ENCODE measurements at places on chromosomes 5 and 9.

- ATAC-seq = peak; percentile 96
Measured at GRCh38 chr9:128159784-128160602, at the start of gene BBLN. TSS of gene BBLN (plus strand) at chr9:128160265. CDS start at chr9:128160408, 143 bp downstream.

DNA sequence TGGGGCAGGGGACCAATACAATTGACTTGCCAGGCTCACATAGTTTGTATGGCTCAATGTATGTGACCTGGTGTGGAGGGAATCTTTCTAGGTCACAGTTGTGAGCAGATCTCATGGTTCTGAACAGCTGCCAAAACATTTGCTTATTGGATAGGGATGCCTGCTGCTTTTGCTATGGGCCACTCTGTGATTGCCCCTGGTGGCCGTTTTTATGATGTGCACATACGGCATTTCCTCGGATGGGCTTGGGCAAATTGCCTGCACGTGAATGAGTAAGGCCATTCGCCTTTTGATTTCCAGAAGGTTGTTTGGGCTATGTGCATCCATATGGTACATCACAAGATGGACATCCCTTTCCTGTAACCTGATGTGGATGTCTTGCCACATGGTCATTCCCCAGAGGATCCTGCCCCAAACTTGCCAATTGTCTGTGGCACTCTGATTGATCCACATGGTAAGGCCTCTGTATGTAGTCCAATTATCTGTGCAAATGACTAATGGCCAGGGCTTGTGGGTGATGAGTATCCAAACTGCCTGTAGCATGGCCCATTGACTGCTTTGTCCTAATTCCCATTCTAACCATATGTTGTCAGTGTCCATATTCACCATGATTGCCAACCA, 10.7 kb upstream of the SLC22A4 start:
- peak; percentile 41 for ATAC-seq

DNA sequence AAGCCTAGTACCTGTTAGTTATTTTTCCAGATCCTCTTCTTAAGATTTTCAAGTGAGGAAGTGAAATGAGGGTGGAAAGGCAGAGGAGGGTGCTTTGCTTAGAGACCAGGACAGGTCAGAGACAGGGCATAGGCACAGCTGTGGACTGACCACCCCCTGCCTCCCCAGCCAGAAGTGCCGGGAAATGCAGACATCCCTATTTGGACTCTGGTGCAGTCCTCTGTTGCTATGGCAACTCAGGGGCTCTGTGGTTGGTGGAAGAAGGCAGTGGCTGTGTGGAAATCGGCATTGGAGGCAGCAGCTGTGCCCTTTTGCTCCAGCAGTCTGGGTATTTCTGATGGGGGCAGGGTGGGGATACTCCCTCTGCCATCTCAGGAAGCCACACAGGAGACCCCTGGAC, 43.3 kb upstream of the NDFIP1 start:
- ATAC-seq = no peak

DNA sequence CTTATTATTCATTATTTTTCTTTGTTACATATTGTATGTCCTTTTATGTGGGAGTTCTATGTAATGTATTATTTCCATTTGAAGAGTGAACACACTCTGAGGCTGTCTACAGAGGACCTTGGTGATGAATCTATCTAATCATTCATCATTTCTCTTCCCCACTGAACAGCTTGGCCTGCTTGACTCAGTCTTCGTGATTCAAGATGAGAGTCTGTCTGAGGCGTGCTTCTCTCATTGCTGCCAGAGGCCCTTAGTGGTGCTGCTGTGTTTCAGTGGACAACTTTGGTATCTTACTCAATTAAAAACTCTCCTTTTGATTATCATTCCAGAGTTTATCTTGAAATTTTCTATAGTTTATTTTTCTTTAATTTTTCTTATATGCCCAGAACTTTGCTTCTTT, 318.1 kb upstream of the DAB2 start:
- ATAC-seq = no peak

- no peak for ATAC-seq
Measured at GRCh38 chr5:124302533-124302932, 443.9 kb downstream of the ZNF608 start.

GRCh38 chr5:153080940-153081339, 409.5 kb upstream of the GRIA1 start:
- ATAC-seq = no peak

DNA sequence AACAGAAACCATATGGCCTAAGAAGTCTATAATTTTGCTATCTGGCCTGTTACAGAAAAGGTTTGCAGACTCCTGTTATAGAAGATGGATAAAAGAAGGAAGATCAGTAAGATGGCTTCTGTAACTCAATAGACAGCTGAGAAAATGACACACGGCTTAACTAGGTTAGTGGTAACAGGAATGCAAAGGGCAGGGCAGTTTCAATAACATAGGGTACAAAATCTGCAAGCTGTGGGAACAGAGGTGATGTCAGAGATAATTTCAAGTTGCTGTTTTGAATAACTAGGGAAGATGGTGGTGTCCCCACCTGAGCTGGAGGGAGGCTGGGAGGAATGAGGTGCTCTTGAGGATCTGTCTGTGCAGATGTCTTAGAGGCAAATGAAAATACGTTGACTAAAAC, 106.5 kb downstream of the GLIS3 start:
- no peak for ATAC-seq

GRCh38 chr9:3087697-3088096, 243.8 kb upstream of the PUM3 start:
- no peak for ATAC-seq

DNA sequence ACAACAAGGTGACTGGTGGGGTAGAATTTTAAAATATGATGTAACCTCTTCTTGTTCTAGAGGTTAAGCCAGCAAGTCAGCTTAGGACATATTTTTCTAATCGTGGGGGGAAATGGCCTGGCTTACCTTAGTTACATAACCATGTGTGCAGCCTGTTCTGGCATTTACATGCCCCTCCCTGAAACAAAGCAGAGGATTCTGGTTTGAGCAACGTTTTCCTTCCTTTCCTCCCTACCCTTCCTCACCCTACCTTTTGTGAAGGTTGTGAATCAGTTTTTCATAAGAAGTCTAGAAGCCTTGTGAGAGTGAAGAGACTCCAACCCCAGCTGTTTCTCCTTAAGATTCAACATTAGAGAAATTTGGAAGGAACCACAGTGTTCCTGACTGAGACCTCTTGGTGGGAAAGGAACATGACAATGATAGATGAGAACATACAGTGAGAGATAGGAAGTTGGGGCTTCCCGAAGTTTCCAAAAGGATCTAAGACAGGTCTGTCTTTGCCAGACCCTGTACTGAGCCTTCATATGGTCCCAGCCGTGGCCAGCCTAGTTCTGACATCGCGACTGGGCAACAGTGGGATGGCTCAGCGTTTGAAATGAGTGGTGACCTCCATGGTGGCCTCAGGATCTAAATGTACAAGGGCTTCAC, 365.2 kb downstream of the SPATA31D1 start:
- no peak for ATAC-seq

DNA sequence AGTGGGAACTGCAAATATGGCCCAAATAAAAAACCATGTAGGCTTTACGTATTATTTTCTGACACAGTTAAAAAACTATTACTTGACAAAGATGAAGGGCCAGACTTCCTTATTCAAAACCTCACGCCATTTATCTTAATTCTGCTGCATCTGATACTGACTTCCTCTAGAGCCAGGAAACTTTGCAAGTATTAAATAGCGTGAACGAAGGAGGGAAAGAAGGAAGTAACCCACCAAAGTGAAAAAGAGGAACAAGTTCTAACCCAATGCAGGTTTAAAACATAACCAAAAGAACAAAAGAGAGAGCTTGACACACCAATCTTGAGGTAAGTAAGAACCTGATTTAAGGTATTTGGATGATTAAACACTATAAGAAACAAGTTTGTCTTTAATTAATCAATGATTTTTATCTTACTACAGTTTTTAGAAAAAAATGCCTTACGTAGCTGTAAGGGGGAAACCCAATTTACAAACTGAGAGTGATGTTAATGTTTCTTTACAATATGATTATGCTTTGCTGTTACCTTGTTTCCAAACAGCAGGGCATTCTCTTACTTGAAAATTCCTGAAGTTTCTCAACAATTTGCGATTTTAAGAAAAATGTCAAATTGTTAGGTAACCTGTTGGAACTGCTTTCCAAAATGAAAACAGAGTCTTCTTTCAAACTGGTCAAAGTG, at the start of gene GAPT:
Gene GAPT (plus strand): TSS at position 220 of the 677 bp plus-strand sequence. CDS start 3,102 bp downstream, outside the sequence.
- ATAC-seq = no peak

DNA sequence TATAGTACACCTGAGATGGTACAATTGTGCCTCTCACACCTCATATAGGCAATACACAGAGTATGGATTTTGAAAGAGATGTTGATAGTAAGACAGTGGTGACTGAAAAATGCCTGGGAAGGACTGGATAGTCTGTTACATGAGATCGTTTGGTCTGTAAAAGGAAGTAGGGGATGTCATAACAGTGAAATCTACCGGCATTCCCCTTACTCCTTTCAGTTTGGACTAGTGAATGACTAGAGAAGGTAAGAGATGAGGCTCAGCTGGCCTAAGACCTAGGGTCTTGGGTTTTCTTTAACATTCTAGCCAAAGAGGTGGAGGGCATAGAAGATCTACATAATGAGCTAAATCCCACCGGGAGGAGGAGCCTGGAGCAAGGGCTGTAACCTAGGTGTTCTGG, 8.1 kb downstream of the TAL2 start:
- no peak for ATAC-seq

GRCh38 chr9:12162181-12162815, 530.9 kb upstream of the TYRP1 start:
- ATAC-seq = no peak

GRCh38 chr9:16030528-16031185, 477.8 kb downstream of the CCDC171 start:
- ATAC-seq = no peak

- ATAC-seq = peak; percentile 85
Measured at GRCh38 chr9:120886490-120886967, 9.5 kb upstream of the PHF19 start.

DNA sequence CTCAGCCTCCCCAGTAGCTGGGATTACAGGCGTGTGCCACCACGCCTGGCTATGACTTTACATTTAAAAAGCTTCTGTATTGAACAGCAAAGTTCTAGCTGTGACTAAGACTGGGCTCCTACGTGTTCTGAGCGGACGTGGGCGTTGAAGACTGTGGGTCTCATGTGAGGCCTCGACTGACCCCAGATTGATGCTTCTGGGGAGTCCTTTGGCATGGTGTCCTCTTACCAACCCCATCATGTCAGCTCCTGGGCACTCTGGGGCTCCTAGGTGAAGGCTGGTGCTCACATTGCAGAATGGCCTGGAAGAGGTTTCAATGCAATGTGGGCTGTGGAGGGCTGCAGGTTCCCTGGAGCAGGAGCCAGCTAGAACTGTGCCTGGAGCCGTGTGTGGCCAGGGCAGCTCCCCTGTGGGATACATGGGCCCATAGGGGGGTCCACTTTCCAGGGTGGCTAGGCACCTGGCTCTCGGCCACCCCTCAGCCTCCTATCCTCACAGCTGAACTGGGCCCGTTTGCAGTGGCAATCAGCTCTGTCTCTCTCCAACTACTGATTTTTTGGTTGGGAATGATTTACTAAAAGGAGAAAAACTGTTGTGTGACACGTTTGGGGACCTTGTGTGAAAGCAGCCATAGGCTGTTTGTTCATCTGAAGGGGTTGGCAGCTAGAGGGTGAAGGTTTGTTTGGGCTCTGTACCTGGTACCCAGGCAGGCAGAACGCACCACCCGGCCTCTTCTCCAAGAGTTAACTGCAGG, 29.7 kb downstream of the SLC25A25 start:
- ATAC-seq = no peak

GRCh38 chr9:110700953-110701352, 32.4 kb downstream of the MUSK start:
- ATAC-seq = no peak

DNA sequence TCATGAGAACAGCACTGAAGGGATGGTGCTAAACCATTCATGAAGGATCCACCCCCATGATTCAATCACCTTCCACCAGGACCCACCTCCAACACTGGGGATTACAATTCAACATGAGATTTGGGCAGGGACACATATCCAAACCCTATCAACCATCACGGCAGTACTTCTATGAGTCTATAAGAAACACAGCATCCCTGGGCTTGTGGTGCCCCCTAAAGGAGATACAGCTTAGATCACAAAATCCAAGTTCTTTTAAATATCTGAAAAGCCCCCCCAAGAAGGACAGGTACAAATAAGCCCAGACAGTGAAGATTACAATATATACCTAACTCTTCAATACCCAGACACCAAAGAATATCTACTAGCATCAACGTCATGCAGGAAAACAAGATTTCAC, 233.7 kb upstream of the ADRA1B start:
- no peak for ATAC-seq

DNA sequence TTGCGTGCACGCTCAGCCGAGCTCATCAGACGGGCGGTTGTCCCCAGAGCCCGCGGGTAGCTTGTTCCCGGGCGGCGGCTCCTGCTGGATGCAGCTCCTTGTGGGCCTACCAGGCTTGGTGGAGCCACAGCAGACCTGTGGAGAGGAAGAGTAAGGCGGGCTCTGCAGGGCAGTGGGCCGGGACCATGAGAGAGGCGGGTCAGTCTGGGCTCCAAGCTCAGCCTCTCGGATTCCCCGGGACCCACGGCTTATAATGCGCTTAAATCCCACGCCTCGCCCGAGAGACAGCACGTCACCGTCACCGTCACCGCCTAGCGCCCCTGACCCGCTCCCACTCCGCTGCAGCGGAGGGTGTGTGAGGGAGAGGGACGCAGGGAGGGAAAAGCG, 1.9 kb upstream of the ANKRD18A start:
- peak; percentile 9 for ATAC-seq

DNA sequence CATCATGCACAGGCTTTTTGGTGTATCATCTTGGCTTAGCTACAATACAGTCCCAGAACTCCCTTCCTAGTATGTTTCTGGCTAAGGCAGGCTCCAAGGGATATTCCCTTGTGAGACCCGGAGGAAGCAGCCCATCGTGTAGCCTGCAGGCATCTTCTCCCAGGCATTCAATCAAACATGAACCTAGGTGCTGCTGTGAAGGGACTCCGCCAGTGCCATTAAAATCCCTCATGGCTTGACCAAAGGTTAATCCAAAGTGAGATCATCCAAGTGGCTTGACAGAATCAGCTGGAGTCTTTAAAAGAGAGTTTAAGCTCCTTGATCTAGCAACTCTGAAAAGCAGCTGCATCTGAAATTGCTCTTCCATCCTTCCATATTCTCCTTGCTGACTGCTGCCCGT, 333.9 kb downstream of the DIRAS2 start:
- no peak for ATAC-seq

- ATAC-seq = no peak
Measured at GRCh38 chr5:54754420-54754819, 231.0 kb downstream of the ESM1 start.

DNA sequence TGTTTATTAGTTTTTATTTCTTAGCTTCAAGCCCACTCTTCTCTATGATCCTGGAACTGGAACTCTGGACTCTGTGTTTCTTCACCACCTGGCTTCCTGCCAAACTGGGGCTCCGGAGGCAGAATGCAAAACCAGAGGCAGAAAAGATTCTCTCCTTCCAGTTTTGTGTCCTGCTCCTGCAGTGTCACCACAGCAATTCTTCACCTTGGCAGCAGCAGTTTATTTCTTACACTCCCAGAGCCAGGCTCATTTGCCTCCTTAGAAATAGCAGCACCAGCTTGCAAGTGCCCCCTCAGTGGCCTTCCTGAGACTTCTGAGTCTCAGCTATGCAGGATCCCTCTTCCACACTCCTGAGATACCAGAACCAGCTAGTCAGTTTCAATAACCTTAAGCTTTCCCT, 26.7 kb upstream of the CAMK4 start:
- ATAC-seq = no peak

GRCh38 chr5:171606414-171607024, 179.1 kb upstream of the SMIM23 start:
- ATAC-seq = no peak
